RWPE2 (cell line): ENCODE measurements at places on chromosomes 12 and 14.

- no peak for DNase-seq
These were observed 723 bp upstream of the NFE2 start for GRCh38 chr12:54301428-54302048.

- no peak for DNase-seq
These were observed 3.0 kb downstream of the FBRSL1 start for GRCh38 chr12:132492951-132493350.

DNA sequence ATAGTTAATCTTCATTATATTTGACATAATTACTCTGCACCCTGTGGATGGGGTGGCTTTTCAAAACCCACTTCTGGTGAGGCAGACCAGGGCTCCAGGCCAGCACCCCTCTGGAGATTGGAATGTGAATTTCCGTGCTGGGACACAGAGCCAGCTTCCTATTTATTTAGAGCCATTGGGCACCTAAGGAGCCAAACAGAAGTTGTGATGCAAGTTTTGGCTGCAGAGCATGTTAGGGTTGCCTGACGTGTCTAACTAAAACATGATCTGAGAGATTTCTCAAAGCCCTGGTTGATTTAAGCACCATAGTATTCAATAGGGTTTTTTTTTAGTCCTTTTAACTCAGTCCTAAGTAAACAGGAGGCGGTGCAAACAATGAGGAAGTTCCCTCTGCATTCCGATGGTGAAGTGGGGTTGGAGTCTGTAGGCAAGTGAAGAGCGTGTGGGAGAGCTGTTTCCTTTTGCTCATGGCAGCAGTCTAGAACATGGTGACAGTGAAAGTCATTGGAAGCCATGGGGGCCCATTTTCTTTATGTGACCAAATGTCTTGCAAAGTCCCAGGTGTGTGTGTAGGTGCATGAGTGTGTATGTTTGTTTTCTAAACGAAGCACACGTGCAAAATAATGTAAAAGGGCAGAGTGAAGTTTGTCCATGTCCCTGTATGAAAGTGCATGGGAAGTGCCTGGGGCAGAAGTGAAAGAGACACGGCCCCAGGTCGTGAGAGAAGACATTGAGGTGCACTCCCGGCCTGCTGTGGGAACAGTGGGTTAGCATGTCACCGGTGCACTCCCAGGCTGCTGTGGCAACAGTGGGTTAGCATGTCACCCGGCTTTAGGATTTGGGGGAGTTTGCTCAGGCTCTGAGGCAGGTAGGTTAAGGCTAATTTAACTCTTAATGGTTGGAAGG, 117.7 kb downstream of the PRKCH start:
- DNase-seq, result no peak

DNA sequence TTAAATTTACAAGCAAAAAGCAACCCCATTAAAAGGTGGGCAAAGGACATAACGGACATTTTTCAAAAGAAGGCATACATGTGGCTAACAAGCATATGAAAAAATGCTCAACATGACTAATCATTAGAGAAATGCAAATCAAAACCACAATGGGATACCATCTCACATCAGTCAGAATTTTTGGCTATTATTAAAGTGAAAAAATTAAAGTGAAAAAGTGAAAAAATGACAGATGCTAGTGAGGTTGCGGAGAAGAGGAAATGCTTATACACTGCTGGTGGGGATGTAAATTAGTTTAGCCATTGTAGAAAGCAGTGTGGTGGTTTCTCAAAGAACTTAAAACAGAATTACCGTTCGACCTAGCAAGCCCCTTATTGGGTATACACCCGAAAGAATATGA, 7.9 kb downstream of the OTOGL start:
- no peak for DNase-seq

DNA sequence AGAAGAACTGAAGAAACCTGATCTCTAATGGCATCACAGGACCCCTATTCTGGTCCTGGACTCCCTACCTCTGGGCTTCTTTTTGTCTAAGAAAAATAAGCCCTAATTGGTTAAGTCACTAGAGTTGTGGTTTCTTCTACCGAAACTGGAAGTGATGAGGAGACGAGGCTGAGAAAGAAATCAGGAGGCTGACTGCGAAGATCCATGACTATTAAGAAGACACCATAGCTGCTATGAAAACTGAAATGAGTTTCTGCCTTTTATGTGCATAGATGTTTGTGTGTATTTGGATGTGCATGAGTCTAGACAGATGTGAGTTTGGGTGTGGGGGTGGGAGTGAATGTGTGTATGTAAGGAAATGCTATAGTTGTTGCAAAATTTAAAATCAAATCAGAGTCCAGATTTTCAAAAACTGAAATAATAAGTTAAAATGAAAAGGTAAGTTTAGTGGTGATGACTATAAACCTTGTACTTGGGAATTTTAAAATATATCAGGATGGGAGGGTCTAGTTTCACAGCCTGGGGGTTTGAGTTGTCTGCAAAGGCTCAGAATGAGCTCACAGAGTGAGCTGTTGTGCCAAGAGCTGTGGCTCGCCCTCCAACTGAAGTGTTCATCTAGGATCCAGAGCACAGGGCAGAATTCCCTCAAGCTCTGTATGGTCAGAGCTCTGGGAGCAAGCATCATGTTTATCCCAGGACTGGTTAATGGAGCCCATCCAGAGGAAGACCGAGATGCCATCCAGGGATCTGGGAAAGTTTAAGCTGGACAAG, 94.9 kb downstream of the VCPKMT start:
- DNase-seq, result no peak

- DNase-seq, result no peak
These were observed 1.7 kb upstream of the MFAP5 start for GRCh38 chr12:8664228-8664913.

DNA sequence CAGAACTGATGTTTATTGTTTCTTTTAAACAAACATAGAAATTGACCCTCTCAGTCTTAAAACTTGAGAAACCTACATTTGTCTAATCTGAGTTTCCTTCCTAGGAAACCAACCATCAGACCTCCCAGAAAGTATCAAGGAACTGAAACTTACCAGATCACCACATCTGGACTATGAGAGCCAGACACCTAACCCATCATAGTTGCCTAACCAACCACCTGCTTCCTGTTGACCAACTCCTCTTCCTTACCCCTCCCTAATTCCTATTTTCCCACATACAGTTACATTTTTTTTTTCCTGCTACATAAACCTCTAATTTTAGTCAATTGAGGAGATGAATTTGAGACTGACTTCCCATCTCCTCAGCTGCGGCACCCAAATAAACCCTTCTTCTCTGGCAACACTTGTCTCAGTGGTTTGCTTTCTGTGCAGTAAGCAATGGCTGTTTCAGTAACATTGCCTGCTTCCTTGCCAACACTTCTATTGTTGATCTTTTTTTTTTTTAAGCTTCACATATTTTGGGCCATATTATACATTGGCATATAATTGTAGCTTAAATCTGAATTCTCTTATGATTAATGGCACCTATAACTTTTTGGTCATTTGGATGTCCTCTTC, 34.3 kb downstream of the KLRD1 start:
- DNase-seq, result no peak

DNA sequence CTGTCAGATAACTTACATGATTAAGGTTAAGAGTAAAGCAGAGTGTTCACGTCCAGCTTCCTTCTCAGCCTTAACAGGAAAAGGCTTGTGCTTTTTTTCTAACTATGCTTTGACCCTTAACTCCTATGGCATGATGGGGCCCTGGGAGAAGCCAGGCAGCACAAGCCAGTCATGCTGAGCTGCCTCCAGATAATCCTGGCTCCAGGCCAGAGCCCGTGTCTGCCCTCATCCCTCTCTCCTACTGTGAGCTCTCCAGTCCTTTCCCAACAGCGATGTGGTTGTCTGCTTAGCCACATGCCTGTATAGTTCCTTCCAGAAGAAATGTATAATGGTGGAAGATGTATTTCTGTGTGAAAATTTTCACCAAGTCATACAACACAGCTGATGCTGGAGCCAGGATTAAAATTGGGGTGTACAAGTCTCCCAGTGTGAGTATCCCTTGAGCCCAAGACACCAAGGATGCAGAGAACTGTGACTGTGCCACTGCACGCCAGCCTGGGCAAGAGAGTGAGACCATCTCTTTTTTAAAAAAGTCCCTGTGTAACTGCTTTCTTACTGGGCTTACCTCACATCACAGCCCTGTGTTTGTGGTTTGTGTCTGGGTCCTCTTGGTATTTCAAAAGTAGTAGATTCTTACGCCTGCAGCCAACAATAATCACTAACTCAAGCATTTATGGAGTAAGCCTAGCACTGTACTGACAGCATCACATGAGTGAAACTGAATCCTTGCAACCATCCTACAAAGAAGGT, 7.9 kb upstream of the ITFG2 start:
- no peak for DNase-seq

GRCh38 chr14:98218218-98218617, 1053.8 kb downstream of the BCL11B start:
- DNase-seq, result no peak

DNA sequence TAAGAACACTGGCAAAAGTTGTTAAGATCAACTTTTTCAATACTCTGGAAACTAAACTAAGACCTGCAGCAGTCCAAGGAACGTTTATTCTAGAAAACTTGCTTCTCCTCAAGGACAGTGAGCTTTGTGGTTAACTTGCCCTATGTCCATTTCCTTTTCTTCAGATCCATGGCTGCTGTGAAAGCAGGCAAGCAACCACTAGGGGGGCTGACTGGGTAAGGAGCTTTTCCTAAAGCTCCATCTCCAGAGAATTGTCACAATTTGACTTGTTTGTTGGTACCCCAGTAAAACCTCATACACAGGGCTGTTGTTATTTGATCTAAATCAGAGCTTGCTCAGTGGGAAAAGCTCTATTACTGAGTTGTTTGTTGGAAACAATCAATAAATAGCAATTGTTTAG, 10.1 kb upstream of the RPL10L start:
- no peak for DNase-seq

DNA sequence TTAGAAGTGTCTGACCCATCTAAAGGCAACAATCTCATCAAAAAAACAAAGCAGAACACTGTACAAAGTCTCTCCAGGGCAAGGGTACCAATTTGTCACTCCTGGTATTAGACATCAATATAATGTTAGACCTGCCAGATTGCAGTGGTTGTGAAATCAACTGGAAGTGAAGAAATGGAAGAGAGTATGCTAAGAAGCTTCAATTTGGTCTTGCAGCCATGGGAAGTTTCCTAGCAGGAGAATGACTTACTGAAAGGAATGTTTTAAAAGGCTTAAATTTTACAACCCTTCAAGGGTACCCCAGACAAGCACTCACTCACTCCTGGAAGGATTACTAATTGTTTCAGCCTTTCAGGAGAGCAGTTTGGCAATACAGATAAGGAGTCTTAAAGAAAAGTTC, 18.9 kb downstream of the LLPH start:
- no peak for DNase-seq

DNA sequence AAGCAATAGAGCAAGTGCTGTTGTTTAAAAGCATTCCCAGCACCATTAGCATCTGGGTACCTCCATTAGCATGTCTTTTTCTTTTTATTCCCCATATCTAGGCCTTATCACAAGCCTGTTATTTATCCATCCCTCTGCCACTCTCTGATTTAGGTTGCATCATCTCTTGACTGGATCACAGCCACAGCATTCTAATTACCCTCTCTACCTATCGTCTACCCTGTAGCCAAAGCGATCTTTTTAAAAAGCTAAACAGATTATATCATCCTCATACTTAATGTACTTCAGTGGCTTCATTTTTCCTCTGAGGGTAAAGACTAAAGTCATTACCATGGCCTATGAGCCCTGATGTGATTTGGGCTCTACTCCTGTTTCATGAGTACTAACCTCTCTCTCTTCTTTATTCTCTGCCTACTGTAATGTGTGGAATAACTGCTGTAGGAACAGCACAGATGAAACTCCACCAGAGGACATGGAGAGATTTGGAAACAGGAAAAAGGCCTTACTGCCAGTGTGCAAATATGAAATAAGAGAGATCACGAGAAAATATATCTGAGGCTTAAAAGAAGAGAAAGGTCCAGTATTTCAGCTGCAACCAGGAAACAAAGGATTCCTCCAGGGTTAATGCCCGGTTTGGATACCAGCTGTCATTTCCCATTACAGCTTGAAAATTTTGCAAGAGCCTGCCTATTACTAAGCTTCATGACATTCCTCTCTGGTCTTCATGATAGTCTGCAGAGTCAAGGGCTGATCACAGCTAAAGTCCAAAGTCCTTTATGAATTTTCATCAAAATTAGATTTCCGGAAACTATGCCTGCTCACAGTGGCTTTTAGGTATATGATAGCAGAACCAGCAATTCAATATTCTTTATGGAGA, 422.5 kb upstream of the PDE3A start:
- DNase-seq, result no peak

- no peak for DNase-seq
These were observed 371.2 kb downstream of the BTG1 start for GRCh38 chr12:91774434-91774921.

DNA sequence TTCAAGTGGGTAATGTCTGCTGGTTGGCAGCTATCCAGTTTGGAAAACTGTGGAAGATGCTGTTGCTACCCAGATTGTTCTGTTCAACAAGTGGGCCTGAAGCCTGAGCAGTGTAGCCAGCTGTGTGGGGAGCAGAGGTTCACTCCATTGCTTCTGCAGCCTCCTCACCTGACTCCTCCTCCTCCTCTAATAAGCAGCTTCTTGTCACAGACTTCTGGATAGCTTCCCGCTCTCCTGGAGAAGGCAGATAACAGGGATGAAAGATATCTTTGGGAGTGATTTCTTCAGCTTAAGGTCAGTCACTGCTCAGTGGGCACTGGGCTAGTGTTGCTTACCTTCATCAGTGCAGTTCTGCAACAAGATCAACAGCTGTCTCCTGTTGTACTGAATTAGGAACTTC, 2.0 kb downstream of the POP5 start:
- DNase-seq, result no peak

GRCh38 chr12:5395443-5396271, 36.3 kb upstream of the NTF3 start:
- no peak for DNase-seq
